Ecto neural progenitor cell (in vitro differentiated cells): ENCODE measurements at places on chromosomes 3 and 15.

- DNase-seq, result no peak
Observed at GRCh38 chr3:30204126-30204525, 402.3 kb upstream of the TGFBR2 start.

- DNase-seq, result no peak
Observed at GRCh38 chr3:52089691-52090090, 33.3 kb upstream of the DUSP7 start.

GRCh38 chr15:96515371-96515770 is 184.9 kb downstream of the NR2F2 start:
- no peak for DNase-seq

- DNase-seq, result no peak
Observed at GRCh38 chr3:8491271-8492144, 10.1 kb upstream of the LMCD1 start.

DNA sequence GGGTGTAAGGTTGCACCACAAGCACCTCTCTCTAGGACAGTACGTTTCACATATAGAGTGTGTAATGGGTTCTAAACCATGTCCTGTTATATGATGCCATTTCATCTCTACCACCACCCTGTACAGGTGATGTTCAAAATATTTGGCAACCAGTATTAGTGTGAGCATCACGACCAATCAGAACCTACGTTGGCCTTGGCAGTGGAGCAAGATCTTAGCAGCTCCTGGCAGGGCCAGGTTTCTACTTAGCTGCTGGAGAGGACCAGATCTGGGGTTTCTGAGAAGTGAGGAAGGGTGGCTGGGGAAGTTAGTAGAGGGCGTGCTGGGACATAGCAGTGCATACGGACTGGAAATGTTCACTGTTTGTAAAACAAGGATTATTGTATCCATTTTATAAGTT is 23.1 kb upstream of the MITF start:
- DNase-seq, result no peak
